Frontal cortex (tissue), 4 donors: ENCODE measurements at places on chromosomes 16 and 17. TPM values are rescaled to one million over a fixed set of nuclear protein-coding genes. Genes with fewer than 3 reads are reported as not detected.

DNA sequence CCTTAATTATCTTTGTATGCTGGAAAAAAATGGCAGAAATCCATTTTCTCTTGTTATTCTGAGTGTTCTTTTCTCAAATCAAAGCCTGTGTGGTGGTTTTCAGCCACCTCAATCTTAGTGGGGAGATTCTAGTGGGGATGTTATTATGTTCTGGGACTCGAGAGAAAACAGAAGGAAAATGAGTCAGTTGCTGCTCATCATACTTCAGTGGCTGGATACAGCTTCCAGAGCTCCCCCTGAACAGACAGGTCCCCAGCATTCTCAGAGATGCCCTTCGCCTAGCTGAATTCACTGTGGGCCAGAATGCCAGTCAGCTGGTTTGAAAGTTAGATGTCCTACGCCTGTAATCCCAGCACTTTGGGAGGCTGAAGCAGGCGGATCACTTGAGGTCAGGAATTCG lies 8.5 kb downstream of the ST6GALNAC1 start:
- no peak for DNase-seq

- DNase-seq = no peak
These were observed 24.0 kb downstream of the METRNL start for GRCh38 chr17:83103200-83103942.

Gene GNAO1
- total RNA-seq = 54.2 TPM

DNA sequence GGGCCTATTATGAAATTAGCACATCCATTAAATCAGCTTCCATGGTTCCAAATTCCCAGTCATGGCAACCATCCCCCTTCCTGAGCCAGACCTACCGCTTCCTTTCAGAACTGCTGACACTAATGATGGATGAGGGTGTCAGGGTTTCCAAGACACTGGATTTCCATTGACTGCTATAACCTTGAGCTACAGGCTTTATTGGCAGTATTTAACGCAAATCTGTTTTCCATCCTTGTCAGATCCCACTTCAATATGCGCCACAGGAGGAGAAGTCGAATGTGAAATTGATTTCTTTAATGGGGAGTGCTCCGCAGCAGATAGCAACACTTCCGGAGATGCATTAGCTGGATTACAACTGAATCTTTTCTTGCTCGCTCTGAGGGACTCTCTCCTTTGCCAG lies 197.1 kb downstream of the HS3ST4 start:
- no peak for DNase-seq

GRCh38 chr16:75224306-75225082 lies 5.7 kb downstream of the CTRB1 start:
- no peak for DNase-seq

Gene MPDU1
- total RNA-seq = 35.1 TPM

Gene FBXL16
- total RNA-seq = 4.5 TPM

GRCh38 chr17:43880420-43880991 lies 26.8 kb downstream of the MPP2 start:
- DNase-seq = peak; percentile 55

DNA sequence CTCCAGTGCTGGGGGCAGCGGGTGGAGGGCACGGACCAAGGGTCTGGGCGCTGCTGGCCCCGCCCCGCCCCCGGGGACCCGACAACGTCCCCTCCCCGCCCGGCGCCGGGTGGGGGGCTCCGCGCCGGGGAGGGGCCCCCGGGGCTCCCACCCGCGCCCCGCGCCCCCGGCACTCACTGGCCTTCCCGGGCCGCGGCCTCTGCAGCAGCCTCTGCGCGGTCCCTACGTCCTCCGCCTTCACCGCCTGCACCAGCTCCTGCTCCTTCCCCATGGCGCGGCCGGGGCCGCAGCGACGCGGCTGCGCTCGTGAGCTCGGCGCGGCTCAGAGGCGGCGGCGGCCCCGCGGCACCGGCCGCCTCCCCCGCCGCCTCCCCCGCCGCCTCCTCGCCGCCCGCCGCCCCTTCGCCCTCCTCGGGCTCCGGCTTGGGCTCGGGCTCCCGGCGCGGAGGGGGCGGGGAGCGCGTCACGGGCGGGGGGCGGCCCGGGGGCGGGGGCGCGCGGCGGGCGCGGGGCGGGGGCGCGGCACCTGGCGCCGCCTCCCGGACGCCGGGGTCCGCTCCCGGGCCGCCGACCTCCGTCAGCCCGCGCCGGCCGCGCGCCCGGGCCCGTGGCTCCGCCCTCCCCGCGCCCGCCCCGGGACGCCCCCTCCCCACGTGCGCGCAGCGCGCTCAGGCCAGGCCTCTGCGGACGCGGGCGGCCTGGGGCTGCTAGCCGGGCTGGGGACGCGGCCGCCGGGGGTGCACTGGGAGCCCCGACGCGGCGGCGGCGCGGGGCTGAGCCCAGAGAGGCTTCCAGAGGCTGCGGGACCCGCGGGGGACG lies at the start of gene CASKIN1:
CASKIN1 (minus strand) TSS at position 444 of the 819 bp plus-strand sequence; CDS start at position 271, 173 bp downstream.
- DNase-seq = peak; percentile 68

DNA sequence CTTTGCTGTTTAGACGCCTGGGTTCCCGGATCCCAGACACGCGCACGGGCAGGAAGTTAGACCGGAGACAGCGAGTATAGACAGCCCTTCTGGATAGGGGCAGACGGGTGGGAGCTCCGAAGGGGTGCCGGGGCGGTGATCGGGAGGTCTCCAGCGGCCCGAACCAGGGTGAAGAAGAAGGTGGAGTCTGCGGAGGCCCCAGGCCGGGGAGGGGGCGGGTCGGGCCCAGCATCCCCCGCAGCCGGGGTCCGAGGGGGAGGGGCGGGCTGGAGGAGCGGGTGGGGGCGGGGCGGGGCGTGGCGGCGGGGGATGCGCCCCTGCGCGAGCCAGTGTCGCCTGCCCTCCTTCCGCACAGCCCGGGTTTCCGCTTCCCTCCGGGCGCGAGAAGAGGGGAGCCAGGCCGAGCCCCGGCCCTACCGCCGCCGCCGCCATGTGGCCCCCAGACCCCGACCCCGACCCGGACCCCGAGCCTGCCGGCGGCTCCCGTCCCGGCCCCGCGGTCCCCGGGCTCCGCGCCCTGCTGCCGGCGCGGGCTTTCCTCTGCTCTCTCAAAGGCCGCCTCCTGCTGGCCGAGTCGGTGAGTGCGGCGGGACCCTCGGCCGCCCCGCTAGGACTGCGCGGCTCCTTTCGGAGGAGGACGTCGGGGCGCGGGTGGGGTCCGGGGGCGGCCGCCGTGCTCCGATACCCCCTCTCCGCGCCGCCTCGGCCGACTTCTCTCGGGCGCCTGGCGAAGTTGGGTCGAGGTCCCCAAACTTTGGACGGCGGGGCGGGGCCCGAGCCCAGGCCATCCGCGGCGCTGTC lies at the start of gene CMTM3:
CMTM3 (plus strand) TSS at position 329 of the 801 bp plus-strand sequence; CDS start at position 431, 102 bp downstream.
- DNase-seq = peak; percentile 73

GRCh38 chr17:1754430-1755112 lies 7.3 kb upstream of the SERPINF1 start:
- DNase-seq = no peak

GRCh38 chr17:82767041-82767754 lies 15.3 kb downstream of the TBCD start:
- DNase-seq = peak; percentile 70

Gene CTRB2
- not detected for total RNA-seq

Gene ERBB2
- 6.9 TPM for total RNA-seq

Gene BEAN1
- total RNA-seq = 4.5 TPM

Gene CMTM2
- total RNA-seq = not detected

Gene ORC6
- 6.5 TPM for total RNA-seq

GRCh38 chr17:4492721-4493561 lies 5.7 kb upstream of the SPNS2 start:
- peak; percentile 46 for DNase-seq

GRCh38 chr16:4318451-4318910 lies 2.6 kb downstream of the GLIS2 start:
- no peak for DNase-seq

DNA sequence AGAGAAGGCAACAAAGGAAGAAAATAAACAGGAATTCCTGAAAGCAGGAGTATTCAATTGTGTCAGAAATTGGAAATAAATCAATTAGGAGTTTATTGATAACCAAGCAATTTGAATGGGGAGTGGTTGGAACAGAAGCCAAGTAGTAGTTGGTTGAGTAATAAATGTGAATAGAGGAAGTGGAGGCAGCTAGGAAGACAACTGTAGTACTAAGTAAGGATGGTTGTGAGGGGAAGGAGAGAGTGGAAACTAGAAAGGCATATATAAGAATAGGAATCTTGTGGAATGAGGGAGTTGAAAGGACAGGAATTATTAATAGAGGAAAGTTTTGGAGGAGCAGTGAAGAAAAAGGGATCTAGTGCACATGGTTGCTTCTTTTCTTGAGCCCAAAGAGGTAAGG lies 34.4 kb downstream of the NFAT5 start:
- DNase-seq = no peak

Gene PRSS33
- total RNA-seq = not detected

Gene KCNH4
- 0.41 TPM for total RNA-seq

GRCh38 chr16:87178977-87179376 lies 138.2 kb downstream of the C16orf95 start:
- DNase-seq = no peak

Gene ABCC6
- 0.41 TPM for total RNA-seq

GRCh38 chr17:49341356-49341755 lies 20.7 kb downstream of the ZNF652 start:
- DNase-seq = no peak

Gene ITGAL
- total RNA-seq = 0.82 TPM

- no peak for DNase-seq
These were observed 223.1 kb downstream of the SEC14L1 start for GRCh38 chr17:77363821-77364361.

- DNase-seq = no peak
These were observed 61.5 kb upstream of the BCAR1 start for GRCh38 chr16:75312875-75313274.

DNA sequence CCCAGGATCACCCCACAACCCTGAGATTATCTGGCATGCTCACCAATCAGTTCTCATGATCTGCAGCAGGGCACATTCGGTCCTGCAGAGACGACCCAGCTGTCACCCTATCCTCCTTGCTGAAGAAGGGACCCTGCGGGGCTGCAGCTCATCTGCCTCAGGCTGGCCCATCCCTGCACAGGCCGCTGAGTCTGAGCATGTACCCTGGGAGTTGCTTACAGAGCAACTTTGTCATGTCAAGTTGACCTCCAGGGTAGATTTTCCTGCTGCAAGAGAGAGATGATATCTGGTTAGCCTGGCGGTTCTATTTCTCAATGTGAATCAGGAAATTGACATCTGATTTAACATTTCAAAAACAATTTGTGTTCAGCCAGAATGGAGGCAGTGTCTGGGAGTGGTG lies 36.0 kb upstream of the ADCY9 start:
- no peak for DNase-seq

DNA sequence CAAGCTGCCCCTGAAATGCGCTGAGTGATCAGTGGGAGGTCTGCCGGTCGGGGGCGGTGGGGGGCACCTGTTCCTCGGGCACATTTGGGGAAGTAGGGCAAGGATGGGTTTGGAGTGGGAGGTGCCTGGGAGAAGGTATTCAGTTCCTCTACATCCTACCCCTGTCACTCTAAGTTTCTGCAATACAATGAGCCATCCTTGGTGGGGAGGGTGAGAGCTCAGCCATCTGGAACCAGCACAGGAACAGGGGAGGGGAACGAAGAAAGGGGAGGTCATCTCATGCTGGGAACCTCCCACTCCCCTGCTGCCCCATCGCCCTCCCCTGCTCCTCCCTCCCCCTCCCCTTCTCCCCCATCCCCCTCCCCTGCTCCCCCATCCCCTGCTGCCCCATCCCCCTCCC lies 4.2 kb downstream of the DPH1 start:
- no peak for DNase-seq
